Fibroblast of lung (primary cell): ENCODE measurements at places on chromosomes 5 and 9. TPM values are rescaled to one million over a fixed set of nuclear protein-coding genes. Genes with fewer than 3 reads are reported as not detected.

- no peak overlapping the region for H3K4me3 ChIP-seq
- no peaks in the 10 kb centered on the region for H3K27me3 ChIP-seq
- H3K36me3 ChIP-seq, result peaks cover 2% of the 10 kb centered on the region
- H3K4me1 ChIP-seq, result peaks cover 2% of the 10 kb centered on the region
These were observed 211.2 kb downstream of the SAXO1 start for GRCh38 chr9:18821788-18822187.

DNA sequence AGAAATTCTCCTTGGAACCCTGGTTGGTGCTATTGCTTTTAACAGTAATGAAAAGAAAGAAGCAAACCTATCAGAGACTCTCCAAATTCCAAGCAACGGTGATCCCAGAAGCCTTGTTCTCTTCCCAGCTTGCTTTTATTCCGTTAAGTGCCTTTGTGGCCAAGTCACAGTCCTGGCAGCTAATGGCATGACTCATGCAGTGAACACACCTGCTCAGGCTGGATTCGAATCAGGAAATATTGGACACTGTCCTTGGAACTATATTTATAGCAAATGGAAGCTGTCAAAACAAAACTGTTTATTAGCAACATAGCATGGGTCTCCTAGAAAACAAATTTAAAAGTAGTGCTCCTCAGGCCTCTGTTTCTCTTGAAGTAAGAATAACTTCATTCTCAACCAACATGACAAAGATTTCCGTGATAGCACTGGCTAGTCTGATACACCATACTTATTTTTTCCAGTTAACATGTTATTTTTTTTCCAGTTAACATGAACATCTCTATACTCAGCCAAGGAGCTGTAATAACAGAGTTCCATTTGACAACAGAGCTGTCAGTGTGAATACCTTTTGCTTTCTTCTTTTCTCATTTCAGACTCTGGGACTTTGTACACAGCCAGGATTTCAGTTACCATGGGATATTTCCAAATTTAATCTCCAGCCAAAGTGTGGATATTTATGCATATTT lies 502.4 kb downstream of the GADD45G start:
- H3K27ac ChIP-seq, result no peak overlapping the region
- H3K4me1 ChIP-seq, result no peaks in the 10 kb centered on the region
- no peaks in the 10 kb centered on the region for H3K27me3 ChIP-seq
- peak; percentile 53 for DNase-seq
- H3K36me3 ChIP-seq, result no peaks in the 10 kb centered on the region

ALDH1B1 gene
- 13.9 and 16.2 TPM in 2 replicates for total RNA-seq

DNA sequence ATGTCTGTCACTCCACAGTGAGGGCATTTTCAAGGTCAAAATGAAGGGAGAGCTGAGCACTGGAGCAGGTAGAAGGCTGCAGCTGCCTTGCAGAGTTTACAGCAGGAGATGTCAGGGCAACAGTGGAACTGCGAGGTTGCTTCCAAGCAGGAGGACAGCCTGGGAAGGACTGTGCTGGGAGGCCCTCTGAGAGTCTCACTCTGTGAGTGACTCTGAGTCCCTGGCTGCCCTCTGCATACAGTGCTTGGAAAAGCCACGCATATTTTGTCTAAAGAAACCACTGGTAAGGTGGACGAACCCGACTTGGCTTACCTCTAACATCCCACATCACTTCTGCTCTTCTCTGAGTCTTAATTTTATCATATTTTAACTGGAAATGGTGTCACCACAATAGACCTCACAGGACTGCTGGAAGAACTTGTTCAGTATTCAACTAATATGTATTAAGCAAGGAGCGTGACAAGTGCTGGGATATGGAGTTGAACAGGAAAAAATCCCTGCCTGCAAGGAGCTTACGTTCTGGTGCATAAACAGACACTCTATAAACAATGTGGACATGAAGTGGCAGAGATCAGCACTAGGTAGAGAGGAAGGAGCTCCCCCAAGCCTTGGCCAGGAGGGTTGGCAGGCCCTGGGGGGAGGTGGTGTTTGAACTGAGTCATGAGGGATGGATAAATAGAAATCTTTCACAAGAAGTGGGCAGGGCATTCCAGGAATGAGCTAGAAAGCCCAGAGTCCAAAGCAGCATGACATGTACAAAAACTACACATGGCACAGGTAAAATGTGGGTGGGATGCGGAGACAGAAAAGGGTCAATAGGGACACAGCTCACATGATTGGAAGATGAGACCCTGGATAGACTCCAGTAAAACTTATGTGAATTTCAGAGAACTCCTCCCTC lies 64.0 kb upstream of the FOXE1 start:
- H3K36me3 ChIP-seq, result no peaks in the 10 kb centered on the region
- H3K27ac ChIP-seq, result no peak overlapping the region
- no peak for DNase-seq
- no peak overlapping the region for H3K4me3 ChIP-seq
- peaks cover 5% of the 10 kb centered on the region for H3K27me3 ChIP-seq
- no peaks in the 10 kb centered on the region for H3K4me1 ChIP-seq

DNA sequence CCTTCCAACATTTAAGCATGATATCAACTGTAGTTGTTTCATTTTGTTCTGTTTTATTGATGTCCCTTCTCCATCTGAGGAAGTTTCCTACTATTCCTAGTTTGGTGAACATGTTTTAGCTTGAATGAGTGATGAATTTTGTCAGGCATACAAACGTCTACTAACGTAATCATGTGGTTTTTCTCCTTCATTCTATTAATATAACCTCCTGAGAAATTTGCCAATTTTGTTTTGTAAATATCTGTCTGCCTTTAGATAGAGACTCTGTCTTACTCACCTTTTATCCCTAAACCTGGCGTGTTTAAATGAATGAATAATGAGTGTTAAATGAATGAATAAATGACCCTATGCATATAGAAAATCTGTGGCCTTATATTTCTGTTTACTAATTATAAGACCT lies 26.5 kb upstream of the NREP start:
- H3K36me3 ChIP-seq, result no peaks in the 10 kb centered on the region
- no peak overlapping the region for H3K4me3 ChIP-seq
- H3K27me3 ChIP-seq, result no peaks in the 10 kb centered on the region
- no peak for DNase-seq
- H3K27ac ChIP-seq, result no peak overlapping the region

- peak; percentile 23 for DNase-seq
- no peak within 1 kb of the TSS for H3K4me3 ChIP-seq
- H3K36me3 ChIP-seq, result no peaks in the 10 kb centered on the region
- H3K27ac ChIP-seq, result no peak within 1 kb of the TSS
- no peaks in the 10 kb centered on the region for H3K4me1 ChIP-seq
These were observed at the start of gene GABBR2 for GRCh38 chr9:98708933-98709911. TSS of gene GABBR2 (minus strand) at chr9:98708935. CDS start at chr9:98708737, 198 bp downstream.

GRCh38 chr5:2801577-2802525 lies 50.4 kb upstream of the IRX2 start:
- H3K36me3 ChIP-seq, result no peaks in the 10 kb centered on the region
- no peaks in the 10 kb centered on the region for H3K4me1 ChIP-seq
- no peaks in the 10 kb centered on the region for H3K27me3 ChIP-seq
- H3K27ac ChIP-seq, result no peak overlapping the region
- no peak overlapping the region for H3K4me3 ChIP-seq

- no peak overlapping the region for H3K4me3 ChIP-seq
- DNase-seq, result no peak
- no peaks in the 10 kb centered on the region for H3K4me1 ChIP-seq
These were observed 151.7 kb upstream of the ELL2 start for GRCh38 chr5:96113170-96113939.

PHAX gene
- total RNA-seq, result 51.4 and 54.5 TPM in 2 replicates

GRCh38 chr5:140020601-140021177 lies 22.4 kb downstream of the NRG2 start:
- H3K27ac ChIP-seq, result no peak overlapping the region
- DNase-seq, result no peak
- H3K4me1 ChIP-seq, result no peaks in the 10 kb centered on the region
- H3K4me3 ChIP-seq, result no peak overlapping the region
- no peaks in the 10 kb centered on the region for H3K36me3 ChIP-seq

GZMA gene
- total RNA-seq, result not detected in 2 replicates

- no peaks in the 10 kb centered on the region for H3K4me1 ChIP-seq
- no peak overlapping the region for H3K4me3 ChIP-seq
- no peaks in the 10 kb centered on the region for H3K36me3 ChIP-seq
- no peak overlapping the region for H3K27ac ChIP-seq
- no peaks in the 10 kb centered on the region for H3K27me3 ChIP-seq
These were observed 1949.6 kb upstream of the WWC1 start for GRCh38 chr5:166341740-166342337.

- H3K4me1 ChIP-seq, result no peaks in the 10 kb centered on the region
- no peaks in the 10 kb centered on the region for H3K36me3 ChIP-seq
- no peaks in the 10 kb centered on the region for H3K27me3 ChIP-seq
- DNase-seq, result peak; percentile 6
- H3K4me3 ChIP-seq, result no peak overlapping the region
- H3K27ac ChIP-seq, result no peak overlapping the region
These were observed 16.9 kb downstream of the CDH9 start for GRCh38 chr5:27021471-27021870.

TAS2R1 gene
- not detected in 2 replicates for total RNA-seq

PRELID1 gene
- total RNA-seq, result 56.8 and 64.2 TPM in 2 replicates

GRCh38 chr5:134887593-134888159 lies 13.5 kb downstream of the TXNDC15 start:
- DNase-seq, result no peak
- no peaks in the 10 kb centered on the region for H3K36me3 ChIP-seq
- no peak overlapping the region for H3K4me3 ChIP-seq
- H3K27me3 ChIP-seq, result no peaks in the 10 kb centered on the region
- H3K27ac ChIP-seq, result no peak overlapping the region

DNA sequence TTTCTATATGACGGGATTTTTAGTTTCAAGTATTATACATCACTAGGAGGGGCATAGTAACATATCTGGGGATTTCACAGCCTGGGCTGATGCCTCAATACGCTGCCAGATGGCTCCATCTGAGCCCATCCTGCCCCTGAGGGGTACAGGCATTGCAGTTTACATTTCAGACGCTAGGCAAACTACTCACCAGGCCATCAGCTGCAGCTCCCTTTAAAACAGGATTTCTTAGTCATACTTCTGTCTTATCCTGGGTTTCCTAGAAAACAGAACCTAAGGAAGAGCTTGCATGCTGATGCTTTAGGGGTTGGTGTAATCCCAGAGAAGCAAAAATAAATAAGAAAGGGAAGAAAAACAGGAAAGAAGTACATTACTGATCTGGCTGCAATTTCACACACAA lies 372.8 kb upstream of the PIK3R1 start:
- H3K27ac ChIP-seq, result no peak overlapping the region
- DNase-seq, result peak; percentile 33
- H3K36me3 ChIP-seq, result no peaks in the 10 kb centered on the region
- H3K4me3 ChIP-seq, result no peak overlapping the region
- peaks cover 2% of the 10 kb centered on the region for H3K27me3 ChIP-seq

DNA sequence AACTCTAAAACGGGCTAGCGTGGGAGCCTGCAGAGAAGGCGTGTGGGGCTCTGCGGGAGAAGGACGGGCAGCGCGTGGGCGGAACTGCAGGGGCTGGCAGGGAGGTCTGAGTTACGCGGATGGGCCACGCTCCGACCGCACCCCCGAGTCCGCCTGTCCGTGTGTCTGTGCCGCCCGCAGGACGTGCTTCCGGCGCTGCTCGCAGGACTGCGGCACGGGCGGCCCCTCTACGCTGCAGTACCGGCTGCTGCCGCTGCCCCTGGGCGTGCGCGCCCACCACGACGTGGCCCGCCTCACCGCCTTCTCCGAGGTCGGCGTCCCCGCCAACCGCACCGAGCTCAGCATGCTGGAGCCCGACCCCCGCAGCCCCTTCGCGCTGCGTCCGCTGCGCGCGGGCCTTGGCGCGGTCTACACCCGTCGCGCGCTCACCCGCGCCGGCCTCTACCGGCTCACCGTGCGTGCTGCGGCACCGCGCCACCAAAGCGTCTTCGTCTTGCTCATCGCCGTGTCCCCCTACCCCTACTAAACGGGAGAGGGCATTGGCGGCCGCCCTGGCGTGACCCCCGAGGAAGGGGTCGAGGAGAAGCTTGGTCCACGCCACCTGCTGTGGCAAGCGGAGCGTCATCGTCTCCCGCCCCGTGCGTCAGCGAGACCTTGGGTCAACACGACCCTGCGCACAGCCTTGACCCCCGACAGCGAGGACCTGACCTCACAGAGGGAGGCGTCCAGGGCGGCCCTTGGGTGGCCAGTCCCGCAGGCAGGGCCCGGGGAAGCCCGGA lies 11.4 kb upstream of the ASS1 start:
- no peak overlapping the region for H3K4me3 ChIP-seq
- H3K4me1 ChIP-seq, result no peaks in the 10 kb centered on the region
- H3K27ac ChIP-seq, result no peak overlapping the region
- H3K27me3 ChIP-seq, result peaks cover 4% of the 10 kb centered on the region
- DNase-seq, result peak; percentile 62

DNA sequence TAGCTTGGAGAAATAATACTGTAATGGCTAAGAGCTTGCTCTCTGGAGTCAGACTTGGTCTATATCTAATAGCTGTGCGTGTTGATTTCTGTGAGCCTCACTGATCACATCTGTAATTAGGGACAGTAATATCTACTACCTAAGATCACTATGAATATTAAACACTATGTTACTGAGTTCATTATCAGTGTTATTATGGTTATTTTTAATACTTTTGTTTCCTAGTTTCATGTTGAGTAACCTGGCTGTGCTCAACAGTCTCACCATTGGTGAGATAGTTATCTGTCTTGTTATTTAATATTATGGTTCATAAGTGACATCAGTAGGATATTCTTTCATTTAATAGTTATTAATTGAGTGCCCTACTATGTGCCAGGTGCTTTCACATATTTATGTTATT lies 22.4 kb upstream of the CAVIN4 start:
- H3K27me3 ChIP-seq, result no peaks in the 10 kb centered on the region
- DNase-seq, result no peak
- H3K4me3 ChIP-seq, result no peak overlapping the region
- no peak overlapping the region for H3K27ac ChIP-seq

GRCh38 chr5:58871648-58872242 lies 288.9 kb downstream of the RAB3C start:
- no peak overlapping the region for H3K4me3 ChIP-seq
- peaks cover 3% of the 10 kb centered on the region for H3K27me3 ChIP-seq
- no peaks in the 10 kb centered on the region for H3K4me1 ChIP-seq
- peak; percentile 57 for DNase-seq

- H3K27ac ChIP-seq, result no peak overlapping the region
- no peak overlapping the region for H3K4me3 ChIP-seq
- no peaks in the 10 kb centered on the region for H3K27me3 ChIP-seq
- no peaks in the 10 kb centered on the region for H3K36me3 ChIP-seq
These were observed 33.6 kb upstream of the IRX4 start for GRCh38 chr5:1916041-1917001.

GRCh38 chr5:77768978-77769377 lies 7.2 kb downstream of the TBCA start:
- no peaks in the 10 kb centered on the region for H3K27me3 ChIP-seq
- H3K36me3 ChIP-seq, result peaks cover 3% of the 10 kb centered on the region
- H3K4me3 ChIP-seq, result no peak overlapping the region

- peak; percentile 84 for DNase-seq
- no peaks in the 10 kb centered on the region for H3K36me3 ChIP-seq
- no peaks in the 10 kb centered on the region for H3K27me3 ChIP-seq
These were observed 139.6 kb upstream of the LRRTM2 start for GRCh38 chr5:139014726-139015125.
